ENCODE measurements at places on chromosomes 12 and 14.

GRCh38 chr12:63668028-63668799 is at the start of gene DPY19L2:
DPY19L2 (minus strand) TSS chr12:63668493; CDS start chr12:63668393, 100 bp downstream.
- peak; percentile 63 for DNase-seq

GRCh38 chr12:102659200-102659911 is 179.0 kb upstream of the IGF1 start:
- no peak for DNase-seq

DNA sequence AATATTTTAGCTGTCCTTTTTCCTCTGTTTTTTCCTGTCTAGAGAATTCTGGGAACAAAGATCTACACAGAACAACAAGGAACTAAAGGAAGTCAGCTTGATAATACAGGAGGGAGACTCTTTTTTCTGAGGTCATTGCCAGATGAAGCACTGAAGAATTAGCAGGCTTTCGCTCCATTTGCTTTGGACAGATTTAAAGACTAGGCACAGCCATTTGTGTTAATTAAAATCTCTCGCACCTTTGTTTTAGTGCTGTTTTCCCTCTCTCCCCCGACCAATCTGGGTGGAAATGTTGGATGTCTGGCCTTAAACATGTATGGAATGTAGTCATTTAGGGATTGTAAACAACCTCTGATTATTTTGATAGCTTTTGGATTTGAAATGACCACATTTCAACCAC is 9.6 kb upstream of the GPHN start:
- DNase-seq, result no peak

DNA sequence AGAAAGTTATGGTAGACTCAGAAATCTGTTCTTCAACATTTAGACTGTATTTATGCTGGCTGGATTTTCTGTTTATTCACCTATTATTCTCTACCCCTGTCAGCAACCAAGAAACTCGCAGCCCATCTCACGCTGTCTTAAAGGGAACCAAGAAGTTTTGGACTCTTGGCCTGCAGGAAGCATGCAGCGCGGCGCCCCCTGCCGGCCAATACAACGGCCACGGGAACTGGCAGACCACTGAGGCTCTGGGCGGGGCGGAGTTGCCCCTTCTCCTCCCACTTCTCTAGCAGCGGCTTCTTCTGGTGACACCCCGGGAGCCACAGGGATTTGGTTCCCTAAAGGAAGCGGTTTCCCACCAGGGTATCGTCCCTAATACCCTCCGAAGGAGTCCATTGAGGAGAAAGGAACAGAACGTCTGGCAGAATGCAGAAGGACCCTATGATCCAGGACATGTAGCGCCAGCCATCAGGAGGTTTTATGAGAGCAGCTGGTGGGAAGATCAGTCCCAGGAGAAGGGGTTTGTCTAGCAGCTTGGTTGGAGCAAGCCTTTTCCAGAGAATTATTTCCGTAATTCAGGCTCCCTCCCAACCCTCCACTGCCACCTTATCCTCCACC is 21.0 kb upstream of the RNASE2 start:
- no peak for DNase-seq

GRCh38 chr12:12909228-12909994 is 18.0 kb downstream of the GPRC5A start:
- no peak for DNase-seq

DNA sequence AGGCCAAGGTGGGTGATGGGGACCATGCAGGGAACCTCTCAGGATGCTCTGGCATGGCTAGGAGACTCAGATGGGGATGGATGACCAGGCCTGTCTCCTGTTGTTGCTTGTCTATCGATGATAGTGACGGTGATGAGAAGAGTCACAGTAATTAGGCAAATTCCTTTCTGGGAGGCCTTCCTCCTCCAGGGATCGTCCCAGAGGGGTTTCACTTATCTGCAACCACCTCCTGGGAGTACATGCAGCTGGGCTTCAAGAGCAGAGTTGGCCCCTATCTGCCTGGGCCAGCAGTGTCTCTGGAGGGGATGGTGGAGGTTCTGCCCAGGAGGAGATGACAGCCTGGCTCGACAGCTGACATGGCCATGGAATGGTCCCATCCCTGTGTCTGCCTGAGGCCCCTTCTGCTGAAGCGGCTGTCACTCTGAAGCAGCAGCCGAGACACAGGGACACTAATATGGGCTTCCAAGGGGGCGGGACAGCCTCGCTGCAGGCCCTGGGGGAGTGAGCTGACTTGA is 27.5 kb upstream of the OAS1 start:
- DNase-seq, result no peak

GRCh38 chr12:45130881-45131281 is 80.0 kb upstream of the DBX2 start:
- DNase-seq, result peak; percentile 35

DNA sequence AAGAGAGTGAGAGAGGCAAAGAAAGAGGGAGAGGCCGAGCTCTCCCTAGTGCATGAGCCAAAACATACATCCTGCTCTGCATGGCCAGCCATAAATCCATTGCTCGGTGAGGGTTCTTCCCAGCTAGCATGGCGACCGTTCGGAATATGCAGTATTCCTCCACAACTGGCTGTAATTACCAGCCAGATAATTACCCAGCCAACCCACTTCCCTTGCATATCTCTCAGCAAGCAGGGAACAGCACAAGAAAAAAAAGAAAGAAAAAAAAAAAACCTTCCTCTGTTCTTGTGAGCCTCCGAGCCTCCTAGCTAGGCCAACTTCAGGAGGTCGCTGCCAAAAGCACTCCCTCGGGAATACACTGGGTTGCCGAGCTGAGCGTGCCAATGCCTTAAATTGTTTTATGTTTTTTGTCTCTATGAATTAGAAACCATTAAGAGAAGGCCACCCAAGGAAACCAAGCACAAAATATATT is 567.9 kb downstream of the MED13L start:
- no peak for DNase-seq

DNA sequence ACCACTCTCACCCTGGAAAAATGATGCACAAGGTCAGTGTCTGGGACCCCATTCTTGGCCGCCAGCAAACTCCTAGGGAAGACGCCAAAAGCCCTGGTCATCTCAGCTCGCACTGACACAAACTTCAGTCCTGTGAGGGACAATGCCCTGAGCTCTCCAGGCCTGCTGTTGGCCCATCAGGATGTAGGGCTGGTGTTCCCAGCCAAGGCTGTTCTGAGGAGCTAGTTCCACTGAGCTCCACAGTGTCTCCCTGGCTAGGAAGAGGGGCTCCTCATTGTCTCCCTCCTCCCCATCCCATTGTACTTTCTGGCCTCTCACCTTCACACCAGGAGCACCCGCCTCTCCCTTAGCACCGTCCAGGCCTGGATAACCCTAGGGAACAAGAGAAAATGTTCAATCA is 10.8 kb downstream of the COL2A1 start:
- no peak for DNase-seq

- no peak for DNase-seq
Measured at GRCh38 chr14:68526512-68527091, 266.3 kb downstream of the ZFP36L1 start.

- no peak for DNase-seq
Measured at GRCh38 chr14:38255673-38256532, at the start of gene CLEC14A. CLEC14A (minus strand) TSS chr14:38256093; CDS start chr14:38256022, 71 bp downstream.

- DNase-seq, result no peak
Measured at GRCh38 chr12:63894132-63894531, 49.6 kb downstream of the SRGAP1 start.

DNA sequence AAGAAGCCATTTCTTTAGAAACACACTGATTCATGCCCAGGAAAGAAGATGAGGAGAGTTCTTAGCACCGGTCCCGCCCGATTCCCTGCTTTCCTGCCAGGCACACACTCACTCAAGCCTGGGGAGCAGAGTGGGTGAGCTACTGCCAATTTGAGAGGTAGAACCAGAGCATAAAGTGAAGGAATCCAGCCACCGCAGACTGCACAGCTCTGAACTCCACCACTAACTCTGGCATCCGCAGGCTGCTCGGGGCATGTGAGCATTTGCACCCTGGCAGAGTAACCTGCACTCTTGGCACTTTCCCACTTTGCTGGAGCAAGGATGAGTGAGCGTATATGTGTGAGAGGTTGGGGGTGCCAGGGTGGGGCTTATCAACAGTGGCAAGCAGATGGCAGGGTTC is 4.0 kb upstream of the SYNDIG1L start:
- no peak for DNase-seq

DNA sequence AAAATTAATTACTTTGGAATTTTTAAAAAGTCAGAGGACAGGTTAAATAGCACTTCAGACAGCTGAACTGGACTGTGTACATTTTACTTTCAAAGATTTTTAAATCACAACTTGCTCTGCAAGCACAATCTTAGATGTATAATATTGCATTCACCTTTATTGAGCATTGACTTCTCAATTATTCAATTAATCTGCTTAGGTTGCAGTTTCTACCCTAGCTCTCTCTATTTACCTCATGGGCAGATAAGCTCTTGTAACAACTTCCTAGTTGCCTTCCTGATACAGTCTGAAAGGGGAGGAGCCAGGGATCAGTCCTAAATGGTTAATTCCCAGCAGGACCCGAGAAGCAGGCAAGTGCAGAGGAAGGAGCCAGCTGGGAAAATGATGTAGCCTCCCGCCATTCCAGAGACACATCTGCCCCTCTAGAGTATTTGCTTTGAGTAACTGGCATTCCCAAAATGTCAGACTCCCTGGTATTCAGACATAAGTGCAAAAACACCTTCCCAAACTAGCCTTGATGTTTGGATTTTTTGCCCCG is 302.8 kb downstream of the GALC start:
- DNase-seq, result no peak

DNA sequence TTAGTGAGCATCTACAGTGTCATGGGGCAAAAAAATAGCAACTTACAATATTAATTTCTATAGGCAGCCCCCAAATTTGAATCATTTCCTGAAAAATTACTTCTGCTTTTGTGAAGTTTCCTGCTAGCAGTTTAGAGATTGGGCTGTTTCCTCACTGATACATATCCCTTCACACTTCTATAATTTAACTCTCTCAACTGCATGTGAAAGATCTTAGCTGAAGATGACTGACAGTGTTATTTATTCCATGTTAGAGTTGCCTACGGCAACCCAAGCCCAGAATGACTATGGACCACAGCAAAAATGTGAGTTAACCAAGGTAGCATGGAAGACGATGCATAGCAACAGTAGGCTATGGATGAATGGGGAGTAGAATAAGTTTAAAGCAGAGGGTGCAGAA is at the start of gene KLRG1:
KLRG1 (plus strand) TSS at position 134 of the 400 bp plus-strand sequence; CDS start at position 224, 90 bp downstream.
- no peak for DNase-seq

GRCh38 chr12:123715195-123715594 is 3.0 kb downstream of the ATP6V0A2 start:
- no peak for DNase-seq

DNA sequence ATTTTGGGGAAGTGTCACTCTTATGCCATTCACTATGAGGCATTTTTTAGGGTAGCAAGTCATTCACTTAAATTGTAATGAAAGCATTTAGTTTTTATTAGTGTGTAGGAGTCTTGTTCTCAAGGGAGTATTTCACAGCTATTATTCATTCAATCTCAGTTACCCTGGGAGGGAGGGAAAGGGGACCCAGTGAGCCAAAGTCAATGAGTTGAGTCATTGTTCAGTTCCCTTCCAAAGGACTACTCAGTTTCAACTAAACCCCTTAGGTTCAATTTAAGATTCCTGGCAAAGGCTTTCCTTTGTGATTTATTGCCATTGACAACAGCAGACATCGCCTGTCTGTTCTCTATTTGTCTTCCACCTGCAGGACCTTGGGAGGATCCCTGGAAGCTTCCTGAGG is 29.3 kb upstream of the RASSF8 start:
- no peak for DNase-seq

DNA sequence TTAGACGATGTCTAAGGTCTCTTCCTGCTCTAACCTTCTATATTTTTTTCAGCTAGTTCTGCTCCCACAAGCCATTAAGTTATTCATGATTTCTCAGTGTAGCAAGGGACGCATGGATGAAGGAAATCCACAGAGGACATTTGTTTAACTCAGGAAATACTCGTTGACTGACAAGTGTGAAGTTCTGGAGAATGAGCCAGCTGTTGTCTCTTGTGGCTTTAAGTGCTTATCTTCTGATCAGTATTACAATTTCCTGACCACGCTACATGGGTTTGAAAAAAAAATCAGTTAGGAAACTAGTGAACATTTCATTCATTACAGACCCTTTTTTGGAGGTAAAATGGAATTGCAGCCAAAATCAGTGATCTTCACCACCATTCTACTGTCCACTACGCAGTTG is 53.1 kb downstream of the GUCY2C start:
- DNase-seq, result no peak

DNA sequence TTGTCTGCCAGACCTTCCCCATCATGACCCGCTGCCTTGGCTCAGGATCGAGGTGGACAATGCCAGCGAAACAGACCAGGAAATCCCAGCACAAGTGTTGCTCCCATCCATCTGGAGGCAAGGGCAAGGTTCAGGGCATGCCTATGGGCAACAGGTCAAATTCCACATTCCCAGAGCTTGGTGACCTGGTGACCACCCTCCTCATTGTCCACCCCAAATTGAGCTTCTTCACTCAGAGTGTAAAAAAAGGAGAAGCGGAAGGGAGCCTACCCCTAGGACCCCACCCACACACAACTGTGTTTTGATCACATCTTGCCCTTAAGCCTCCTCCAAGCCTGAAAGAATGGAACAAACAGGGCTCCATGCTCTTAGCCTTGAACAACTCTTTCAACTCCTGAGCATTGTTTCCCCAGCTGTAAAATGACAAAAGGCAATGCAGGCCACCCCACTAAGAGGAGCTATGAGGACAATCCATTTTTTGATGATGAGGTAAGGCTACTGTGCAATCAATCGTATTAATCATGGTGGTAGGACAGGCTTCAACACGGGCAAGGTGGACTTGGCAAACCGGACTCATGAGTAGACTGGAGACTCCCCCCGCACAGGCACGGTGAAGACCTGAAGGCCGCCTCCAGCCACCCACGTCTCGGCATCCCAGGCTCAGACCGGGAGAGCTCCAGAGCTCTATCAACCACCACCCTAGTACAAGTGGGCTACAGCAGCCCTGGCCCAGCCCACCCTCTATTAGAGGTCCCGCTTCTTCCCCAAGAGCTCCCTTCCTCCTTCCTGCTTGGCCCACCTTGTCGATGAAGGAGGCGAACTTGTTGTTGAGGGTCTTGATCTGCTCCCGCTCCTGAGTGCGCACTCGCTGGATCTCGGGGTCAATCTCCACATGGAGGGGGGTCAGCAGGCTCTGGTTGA is 866 bp downstream of the KRT79 start:
- DNase-seq, result no peak

- peak; percentile 72 for DNase-seq
Measured at GRCh38 chr12:45231515-45232145, 15.7 kb downstream of the ANO6 start.
